Effector CD4-positive, alpha-beta T cell (primary cell): ENCODE measurements at places on chromosomes 4 and X.

DNA sequence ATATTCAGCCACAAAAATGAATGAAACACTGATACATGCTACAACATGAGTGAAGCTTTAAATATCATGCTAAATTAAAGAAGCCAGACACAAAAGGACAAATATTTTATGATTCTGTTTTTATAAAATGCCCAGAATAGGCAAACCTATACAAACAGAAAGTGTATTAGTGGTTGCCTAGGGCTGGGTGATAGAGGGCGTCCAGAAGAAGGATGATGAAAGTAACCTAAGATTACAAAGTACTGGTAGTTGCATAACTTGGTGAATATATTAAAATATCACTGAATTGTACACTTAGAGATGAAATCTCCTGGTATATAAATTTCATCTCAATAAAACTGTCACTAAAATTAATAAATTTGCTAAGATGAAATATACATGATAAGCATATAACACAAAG lies 67.5 kb downstream of the FBXW7 start:
- no peak for DNase-seq

- DNase-seq, result no peak
These were observed 1.4 kb downstream of the PAQR3 start for GRCh38 chr4:78937837-78938236.

DNA sequence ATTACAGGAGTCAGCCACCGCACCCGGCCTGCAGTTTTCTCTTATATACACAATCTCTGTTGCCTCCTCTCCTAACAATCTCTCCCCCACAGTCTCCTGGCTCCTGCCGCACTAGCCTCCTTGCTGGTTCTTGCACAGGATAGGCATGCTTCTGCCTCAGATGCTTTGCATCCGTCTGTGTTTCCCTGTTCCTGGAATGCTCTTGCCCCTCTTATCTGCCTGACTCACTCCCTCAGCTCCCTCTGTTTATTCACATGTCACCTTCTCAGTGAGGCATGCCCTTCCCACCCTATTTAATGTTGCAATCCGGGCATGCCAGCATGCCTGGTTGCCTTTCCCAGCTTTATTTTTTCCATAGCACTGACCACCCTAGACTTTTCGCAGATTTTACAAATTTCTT lies 161.9 kb downstream of the PHF8 start:
- DNase-seq, result no peak

- DNase-seq, result no peak
These were observed 14.1 kb upstream of the SCRG1 start for GRCh38 chr4:173413036-173413435.

DNA sequence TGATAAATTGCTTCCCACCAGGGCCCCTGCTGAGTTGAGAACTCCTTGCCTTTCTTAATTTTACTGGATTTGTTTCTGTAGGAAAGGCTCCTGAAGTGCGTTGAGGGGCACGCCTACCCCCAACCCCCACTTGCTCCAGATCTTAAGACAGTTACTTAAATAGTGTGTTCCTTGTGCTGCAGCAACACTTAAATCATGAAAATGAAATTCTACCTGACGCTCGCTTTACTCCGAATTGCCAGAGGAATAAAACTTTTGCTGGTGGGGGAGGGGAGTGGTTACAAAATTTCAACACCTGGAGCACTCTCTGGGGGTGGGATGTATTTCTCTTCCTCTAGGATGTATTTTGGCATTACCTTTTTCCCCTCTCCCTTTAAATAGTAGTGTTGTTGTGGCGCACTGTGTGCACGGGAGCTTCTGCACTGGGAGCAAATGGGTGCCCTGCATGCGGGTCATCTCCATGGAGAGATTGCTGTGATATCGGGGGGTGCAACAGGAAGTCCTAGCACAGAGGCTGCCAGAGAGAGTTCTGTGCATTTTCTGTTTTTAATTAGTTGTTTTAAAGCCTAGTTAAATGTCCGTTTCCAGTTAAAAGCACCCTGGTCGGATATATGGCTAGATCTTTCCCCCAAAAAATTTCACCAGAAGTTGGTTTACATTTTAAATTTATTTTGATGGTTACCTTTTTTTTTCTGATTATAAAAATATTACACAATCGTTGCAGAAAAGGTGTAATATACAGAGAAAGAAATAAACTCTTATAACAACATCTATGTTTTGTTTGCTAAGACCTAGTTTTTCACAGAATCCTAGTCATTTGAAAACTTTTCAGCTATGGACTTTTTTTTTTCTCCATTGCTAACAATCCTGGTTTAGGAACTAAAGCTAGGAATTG lies 207.7 kb downstream of the SOWAHB start:
- DNase-seq, result no peak

DNA sequence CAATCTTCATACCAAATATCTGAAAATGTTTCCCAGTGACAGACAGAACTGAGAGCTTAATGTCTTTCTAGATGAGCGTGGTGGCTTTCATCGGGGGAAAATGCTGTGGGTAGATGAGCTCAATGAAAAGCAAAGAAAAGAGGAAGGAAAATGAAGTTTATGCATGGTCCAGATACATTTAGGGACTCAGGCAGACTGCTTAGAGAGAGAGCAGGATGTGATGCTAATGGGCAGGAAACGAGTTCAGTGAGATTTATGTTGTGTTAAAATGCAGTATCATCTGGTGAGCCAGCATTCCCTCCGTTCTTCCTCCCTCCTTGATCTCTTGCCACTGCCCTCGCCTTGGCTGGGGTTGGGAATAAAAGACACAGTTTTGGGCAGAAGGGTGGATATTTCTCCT lies 229.2 kb downstream of the GBA3 start:
- DNase-seq, result no peak

DNA sequence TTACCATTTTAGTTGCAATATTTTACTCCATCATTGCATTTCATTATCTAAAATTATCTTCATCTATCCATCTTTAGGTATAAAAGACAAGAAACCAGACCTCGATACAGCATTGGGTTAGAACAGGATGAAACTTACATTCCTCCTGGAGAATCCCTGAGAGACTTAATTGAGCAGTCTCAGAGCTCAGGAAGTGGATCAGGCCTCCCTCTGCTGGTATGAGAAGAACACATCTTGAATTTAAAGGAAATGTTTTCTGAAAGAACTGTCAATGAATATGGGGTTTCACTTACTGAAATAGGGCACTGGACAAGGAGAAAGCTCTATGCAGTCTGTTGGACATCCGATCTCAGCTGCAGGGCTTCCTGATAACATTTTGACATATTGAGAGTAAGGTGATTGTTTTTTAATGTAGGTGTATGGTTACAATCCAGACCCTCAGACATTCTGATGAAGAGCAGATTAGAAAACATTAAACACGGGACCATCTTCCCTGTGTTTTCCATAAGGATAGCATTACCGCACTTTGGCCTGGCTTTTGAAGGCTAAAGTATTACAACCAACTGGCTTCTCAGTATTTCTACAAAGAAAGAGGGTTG lies 367.2 kb downstream of the BMPR1B start:
- DNase-seq, result no peak

GRCh38 chrX:153750127-153750774 lies 13.8 kb upstream of the PLXNB3 start:
- DNase-seq, result no peak

DNA sequence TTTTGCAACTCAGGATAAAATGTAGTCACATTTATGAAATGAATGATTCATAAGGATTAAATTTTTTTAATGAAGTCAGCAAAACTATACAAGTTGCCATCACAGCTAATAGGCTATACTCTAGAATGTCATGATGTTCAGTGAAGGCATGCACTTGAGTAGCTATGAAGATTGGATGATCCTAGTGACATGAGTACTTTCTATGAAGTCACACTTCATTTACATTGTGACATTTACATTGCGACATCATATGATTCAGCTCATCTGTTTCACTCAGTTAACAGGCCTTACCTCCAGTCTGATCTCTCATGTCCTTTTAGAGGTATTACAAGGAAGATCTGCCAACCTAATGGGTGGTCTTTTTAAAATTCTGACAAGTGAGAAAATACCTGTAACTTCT lies 82.7 kb upstream of the FGF13 start:
- DNase-seq, result no peak

GRCh38 chrX:4661771-4662170 lies 948.3 kb upstream of the PRKX start:
- no peak for DNase-seq

- no peak for DNase-seq
These were observed 296.7 kb downstream of the ASMT start for GRCh38 chrX:1911401-1912128.

GRCh38 chr4:27357283-27357682 lies 496.6 kb downstream of the STIM2 start:
- no peak for DNase-seq

DNA sequence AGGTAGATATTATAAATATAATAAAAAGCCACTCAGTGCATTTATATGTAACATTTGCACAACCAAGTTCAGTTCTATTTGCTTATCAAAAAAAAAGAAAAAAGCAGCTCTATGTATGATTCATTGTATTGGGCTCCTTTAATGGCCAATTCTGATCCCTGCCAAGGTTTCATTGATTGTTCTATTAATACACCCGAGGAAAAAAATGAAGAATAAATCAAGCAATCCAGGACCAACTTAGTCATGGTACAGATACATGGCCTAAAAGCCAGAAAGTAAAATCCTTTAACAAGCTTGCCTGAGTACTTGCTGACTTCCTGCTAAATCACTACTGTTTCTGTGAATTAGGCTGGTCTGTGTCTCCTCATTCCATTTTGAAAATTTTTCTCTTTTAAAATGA lies 77.6 kb upstream of the PCDH7 start:
- no peak for DNase-seq

DNA sequence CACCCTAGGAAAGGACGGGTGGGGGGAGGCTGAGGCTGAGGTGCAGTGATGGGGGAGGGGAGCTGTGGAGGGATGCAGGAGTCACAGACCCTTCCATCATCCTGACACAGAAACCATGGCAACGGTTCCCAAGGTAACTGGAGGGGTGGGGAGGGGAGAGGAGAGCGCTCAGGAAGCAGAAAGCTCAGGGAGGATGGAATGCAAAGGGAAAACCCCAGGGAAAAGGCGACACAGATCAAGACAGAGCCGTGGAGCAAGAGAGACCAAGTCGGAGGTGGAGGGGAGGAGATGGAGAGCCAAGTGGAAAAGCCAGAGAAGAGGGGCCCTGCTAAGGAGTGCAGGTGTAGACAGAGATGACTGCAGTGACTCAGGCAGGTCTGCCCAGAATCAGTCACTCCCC lies 14.5 kb downstream of the L1CAM start:
- DNase-seq, result no peak

GRCh38 chr4:74896595-74896994 lies 36.3 kb upstream of the PARM1 start:
- DNase-seq, result no peak

DNA sequence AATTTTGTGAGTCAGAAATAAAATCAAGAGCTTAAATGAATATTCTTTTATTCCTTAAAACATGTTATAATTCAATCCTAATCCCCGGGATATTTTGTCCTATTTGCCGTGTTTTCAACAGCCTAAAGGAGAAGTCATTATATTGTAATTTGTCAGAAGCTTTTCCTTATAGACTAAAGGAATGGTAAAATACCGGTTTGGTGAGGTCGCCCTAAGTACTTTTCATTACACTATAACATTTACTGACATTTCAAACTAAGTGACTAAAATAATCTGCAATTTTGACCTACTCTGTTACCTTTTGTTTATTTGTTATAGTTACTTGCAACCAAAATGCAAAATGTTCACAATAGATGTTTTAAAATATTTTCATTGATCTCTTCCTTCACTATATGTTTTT lies 8.8 kb downstream of the DCLK2 start:
- no peak for DNase-seq

DNA sequence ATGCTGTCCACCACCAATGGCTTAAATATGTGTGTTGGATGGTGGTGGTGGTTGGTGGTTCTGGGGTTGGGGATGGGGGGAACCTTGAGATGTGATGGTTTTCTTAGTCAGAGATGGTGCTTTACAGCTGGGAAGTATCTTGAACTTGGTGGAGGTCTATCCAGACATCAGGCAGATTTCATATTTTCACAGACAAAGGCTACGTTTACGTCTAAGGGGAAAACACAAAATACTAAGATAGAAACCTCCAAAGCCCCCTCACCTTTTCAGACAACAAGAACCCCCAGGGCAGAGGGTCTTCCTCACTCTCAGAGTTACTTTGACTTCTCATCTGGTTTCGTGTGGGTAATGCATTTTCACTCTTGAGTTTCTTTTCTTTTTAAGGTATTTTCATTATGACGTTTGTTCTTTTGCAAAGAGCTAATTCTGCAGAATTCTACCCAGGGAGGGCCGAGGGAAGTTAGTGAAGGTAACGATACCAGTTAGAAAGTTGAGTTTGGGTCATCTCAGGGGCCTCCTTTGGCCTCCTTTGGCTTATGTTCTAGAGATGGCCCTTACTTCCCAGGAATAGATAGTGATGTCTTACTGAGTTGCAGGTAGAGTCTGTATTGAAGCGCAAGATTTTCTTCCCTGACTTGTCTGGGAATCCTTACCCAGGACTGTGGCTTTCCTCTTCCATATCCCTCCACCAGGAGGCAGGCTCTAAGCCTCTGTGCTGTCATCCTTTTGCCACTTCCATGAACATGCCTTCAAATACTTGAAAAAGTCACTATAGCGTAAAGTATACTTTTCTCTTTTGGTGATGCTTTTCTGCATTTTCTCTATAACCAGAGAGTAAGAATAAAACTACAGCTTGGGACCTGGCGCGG lies 31.9 kb downstream of the RHOH start:
- DNase-seq, result no peak

DNA sequence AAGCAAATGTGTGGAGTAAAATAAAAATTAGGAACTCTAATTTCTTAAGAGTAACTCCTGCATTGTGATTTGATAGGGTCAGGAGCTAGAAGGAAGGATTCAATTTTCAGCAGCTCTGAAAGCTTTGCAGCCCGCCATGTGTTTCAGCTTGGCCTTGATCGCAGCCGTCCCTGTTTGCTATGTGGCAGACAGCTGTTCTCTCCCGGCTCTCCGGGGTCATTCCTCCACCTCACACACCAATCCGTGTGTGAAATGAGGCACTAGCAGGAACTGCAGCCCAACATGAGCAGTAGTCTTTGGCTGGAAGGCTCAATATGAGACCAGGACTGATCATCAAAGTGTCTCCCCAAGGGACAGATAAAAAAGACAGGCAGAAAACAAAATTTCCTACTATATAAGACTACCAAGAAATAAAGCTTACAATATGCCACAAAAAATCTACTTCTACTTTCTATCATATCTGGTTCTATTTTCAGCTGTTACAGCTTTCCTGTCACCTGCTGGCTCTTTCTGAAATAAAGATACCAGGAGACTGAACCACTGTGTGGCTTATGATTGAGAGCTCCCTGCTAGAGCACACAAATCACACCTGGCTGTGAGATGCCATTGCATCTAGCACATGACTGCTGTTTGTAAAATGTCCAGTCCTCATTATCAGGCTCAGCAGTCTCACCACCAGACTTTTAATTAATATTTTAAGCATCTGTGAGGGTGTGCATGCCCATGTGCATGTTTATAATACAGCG lies 44.1 kb upstream of the SEC24B start:
- no peak for DNase-seq

- DNase-seq, result no peak
These were observed 13.2 kb downstream of the IQSEC2 start for GRCh38 chrX:53268173-53268572.
